ENCODE measurements at places on chromosomes 6 and 20.

DNA sequence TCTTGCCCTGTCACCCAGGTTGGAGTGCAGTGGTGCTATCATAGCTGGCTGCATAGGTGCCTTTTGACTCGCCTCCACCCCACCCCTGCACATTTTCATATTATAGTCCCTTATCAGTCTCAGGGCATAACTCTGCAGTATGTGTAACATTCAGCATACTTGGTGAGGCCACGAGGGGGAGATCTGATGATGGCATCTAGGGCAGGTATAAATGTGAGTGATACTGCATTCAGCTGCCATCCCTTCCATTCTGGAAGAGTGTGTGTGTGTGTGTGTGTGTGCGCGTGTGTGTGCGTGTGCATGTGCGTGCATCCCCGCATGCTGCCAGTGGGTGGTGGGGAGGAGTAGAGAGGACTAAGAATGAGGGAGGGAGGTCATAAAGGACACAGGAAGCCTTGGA is 81.4 kb downstream of the JARID2 start:
- no peak for DNase-seq

DNA sequence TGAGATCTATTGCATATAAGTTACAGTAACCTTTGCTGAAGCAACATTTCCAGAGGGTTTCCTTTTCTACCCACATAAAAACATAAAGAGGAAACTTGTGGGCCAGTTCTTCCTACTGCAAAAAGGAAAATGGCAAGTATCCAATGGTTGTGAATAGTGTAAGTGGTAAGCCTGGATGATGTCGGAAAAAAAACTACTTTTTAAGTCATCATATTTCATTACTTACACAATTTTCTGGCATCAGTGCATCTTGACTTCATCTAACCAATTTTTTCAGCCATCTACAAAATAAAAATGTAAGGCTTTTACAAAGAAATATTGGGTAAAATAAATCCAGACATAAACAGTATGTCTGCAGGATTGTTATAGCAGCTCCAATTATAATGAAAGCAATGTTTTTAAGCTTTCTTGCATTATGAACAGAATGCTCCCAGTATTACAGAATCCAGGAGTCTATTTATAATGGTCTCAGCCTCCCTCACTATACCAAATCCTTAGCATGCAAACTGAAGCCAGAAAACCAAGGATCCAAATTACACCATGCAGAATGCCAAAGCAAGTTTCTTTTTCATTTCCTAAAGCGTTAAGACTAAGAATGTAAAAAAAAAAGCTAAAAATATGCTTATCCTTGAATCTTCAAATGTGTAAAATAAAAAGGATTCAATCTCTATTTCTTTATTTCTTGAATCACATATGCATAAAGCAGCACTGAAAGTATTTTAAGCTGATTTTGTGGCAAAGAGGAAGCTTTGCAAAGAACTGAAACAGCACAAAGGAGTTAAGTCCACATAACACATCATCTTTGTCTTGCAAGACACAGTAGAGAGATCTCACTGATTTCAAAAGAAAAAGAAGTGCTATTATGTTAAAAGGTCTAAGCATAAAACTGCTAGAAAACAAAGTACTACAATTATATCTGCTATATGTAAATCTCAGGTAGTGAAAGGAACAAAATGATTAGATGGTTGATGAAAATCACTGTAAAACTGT is 126.8 kb upstream of the HMGCLL1 start:
- no peak for DNase-seq

GRCh38 chr20:57656252-57656820 is 36.1 kb upstream of the ZBP1 start:
- no peak for DNase-seq

DNA sequence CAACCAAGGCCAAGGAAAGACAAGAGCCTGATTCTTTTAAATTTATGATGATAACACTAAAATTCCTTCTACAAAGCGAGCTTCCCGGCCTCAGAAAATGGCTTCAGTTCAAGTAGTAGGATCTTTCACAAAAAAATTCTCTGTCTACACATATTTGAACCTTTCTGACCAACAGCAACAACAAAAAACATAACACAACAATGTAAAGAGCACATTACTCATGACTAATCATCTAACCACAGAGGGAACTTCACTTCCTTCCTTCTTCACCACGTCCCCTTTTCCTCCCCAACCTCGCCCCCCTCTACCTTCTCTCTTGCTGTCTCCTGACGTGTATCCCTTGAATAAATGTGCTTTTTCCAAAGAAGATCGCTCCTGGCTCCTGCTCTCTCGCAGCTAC is 228.2 kb downstream of the MYLK4 start:
- DNase-seq = no peak

GRCh38 chr6:108739496-108740330 is 108.5 kb upstream of the ARMC2 start:
- no peak for DNase-seq

DNA sequence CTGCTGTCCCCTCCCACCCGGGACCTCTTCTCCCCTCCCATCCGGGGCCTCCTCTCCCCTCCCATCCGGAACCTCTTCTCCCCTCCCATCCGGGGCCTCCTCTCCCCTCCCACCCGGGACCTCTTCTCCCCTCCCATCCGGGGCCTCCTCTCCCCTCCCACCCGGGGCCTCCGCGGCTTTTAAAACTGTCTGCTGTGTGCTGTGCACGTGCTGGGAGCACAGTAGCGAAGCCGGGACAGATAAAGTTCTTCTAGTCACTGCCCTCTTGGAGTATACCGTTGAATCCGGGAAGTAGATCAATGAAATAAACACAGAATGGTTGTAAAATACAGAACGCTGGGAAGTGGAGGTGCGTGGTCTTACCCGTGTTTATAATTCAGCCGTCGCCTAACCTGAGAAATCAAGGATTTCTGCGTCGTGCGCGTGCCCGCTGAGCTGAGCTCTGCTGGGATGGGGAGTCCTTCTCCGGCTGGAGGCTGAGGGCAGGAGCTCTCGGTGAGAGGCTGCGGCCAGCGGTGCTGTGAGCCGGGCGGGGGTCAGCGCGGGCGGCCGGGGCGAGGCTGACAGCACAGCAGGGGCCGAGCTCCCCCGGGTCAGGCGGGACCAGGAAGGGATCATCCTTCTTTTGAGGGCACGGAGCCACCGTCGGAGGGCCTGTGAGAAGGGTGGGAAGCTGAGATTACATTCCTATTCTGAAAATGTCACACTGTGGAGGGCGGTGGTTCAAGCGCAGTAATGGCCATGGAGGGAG is 19.6 kb upstream of the KIF25 start:
- DNase-seq = no peak

DNA sequence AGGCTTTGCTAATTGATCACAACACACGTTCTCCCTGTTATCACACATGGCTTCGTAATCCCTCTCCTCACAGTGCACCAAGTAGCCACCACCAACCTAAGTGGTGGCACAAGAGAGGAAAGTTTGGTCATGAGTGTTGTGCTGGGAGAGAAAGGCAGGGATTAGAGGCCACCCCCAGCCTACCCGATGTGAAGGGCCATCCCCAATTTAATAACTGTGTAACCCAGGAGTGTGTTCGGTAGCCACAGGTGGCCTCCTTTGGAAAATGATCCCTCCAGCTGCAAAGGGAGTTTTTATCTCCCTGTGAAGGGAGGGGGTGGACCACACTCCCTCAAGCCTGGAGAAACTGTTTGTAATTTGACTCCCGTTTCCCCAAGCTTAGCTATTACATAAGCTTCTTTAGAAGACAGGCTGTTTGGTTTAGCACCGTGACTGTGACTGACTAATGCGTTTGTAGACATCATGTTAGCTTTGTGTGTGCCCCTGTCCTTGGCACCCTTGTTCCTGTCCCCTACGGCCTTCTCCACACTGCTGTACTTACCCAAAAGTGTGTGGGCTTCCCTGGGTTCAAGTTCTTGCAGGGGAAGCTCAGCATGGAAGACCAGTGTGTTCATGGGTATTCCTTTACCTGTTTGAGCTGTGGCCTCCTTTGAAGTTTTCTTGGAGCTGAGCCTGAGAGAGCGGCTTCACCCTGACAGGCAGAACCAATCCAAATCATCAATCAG is 20.6 kb downstream of the PPP1R16B start:
- no peak for DNase-seq

DNA sequence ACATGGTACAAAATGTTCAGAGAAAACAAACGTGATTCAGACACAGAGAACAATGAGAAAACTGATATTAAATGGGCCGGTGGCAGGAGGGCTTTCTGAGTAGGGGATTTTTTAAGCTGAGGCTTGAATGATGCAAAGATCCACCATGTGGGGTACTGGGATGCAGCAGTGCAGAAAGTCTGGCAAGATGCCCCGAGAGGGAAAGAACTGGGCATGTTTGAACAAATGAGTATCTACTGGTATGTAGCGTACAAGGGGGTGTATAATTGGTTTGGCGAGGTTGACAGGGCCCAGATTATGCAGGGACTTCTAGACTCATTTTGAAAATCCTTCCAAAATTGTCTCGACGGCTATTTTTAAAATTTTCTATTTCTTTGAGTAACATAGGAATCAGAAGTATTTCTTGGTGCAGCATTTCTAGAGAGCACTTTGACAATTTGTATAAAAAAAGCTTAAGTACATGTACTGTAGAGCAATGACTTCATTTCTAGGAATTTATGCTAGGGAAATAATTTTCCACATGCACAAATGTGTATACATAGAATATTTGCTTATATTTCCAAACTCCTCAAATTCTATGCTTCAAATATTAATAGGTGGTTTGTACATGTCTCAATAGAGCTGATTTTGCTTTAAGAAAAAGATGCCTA is 119.6 kb upstream of the DOK5 start:
- no peak for DNase-seq

DNA sequence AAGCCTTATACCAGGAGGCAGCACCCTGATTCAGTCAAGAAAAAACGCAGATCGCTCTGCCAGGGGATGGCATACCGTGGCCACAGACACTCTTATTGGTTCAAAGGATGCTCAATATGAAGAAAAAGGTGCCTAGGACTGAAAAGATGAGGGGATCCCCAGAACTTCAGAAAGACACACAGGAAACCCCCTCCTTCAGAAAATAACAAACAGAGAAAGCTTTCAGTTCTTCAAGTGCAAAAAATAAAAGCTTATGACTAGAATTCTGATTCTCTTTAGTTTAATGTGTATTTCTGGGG is 17.7 kb upstream of the MYB start:
- DNase-seq = no peak

- no peak for DNase-seq
Measured at GRCh38 chr6:54188846-54189245, 77.6 kb downstream of the MLIP start.

- no peak for DNase-seq
Measured at GRCh38 chr20:44070139-44070900, 116.7 kb downstream of the JPH2 start.

- no peak for DNase-seq
Measured at GRCh38 chr20:50220093-50220893, 29.7 kb downstream of the CEBPB start.

- DNase-seq = no peak
Measured at GRCh38 chr6:48959251-48960060, 503.6 kb downstream of the MMUT start.

- no peak for DNase-seq
Measured at GRCh38 chr20:51111290-51111689, 88.4 kb upstream of the KCNG1 start.

DNA sequence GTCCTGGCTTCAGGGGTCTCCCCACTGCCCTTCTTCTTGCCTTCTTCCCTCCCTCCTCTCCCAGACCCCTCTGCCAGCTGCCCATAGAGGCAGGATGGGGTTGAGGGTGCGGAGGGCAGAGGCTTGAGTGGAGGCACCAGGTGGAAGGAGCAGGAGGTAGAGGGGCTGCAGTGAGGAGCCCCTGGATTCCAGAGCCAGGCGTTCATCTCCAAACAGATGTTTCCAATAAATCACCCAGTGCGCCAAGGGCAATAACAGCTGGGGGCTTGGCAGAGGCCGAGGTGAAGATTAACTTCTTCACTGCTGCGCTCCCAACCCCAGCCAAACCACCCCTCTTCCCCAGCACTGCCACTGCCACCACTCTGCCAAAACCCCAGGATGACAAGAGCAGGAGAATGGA is 10.7 kb downstream of the MDFI start:
- no peak for DNase-seq

DNA sequence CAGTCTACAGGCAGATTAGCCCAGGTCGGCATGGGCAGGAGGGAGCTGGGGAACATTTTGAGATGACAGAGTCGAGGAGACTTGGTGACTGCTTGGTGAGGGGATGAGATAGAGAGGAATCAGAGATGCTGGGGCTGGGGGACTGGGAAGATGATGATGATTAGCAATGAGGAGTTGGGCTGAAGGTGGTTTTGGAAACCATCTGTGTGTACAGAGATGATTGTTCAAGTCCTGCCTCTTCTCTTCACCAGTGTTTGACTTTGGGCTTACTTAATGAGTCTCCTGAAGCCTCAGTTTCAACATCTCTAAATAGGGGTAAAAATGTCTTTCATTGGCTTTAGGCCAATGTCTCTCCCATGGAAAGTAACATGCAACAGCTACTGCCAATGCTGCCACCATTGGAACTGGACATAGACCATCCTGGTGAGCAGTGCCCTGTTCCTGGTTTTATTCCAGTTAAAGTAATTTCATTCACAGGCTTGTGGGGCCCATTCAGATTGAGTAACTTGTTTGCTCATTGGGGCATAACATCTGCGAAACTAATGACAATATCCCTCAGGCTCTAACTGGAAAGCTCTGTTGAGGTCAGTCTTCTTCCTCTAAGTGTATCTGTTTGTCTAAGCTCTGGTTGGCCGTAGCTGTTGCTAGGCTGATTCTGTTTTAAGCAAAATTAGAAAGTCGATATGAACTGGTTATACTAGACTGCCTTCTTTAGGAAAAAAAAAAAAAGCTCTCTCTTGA is 99.1 kb downstream of the ARMC2 start:
- DNase-seq = no peak

GRCh38 chr6:130421585-130421984 is 55.8 kb downstream of the TMEM200A start:
- DNase-seq = no peak

GRCh38 chr6:161437851-161438250 is 164.0 kb upstream of the AGPAT4 start:
- no peak for DNase-seq

GRCh38 chr6:34445313-34445860 is 19.5 kb upstream of the RPS10 start:
- DNase-seq = no peak

GRCh38 chr6:33205191-33206026 is 954 bp downstream of the HSD17B8 start:
- DNase-seq = no peak

GRCh38 chr6:40331545-40331944 is 255.6 kb downstream of the LRFN2 start:
- no peak for DNase-seq

GRCh38 chr6:89368107-89368506 is 15.6 kb upstream of the UBE2J1 start:
- DNase-seq = no peak

Data from activated CD8-positive, alpha-beta memory T cell treated with anti-CD3 and anti-CD28 coated beads for 48 hours (primary cell).